ENCODE measurements at places on chromosomes 7 and 10.

GRCh38 chr7:28180031-28180363 is 598 bp downstream of the JAZF1 start:
- no peak for DNase-seq

- peak; percentile 20 for DNase-seq
Measured at GRCh38 chr7:16347066-16347826, 74.1 kb downstream of the CRPPA start.

GRCh38 chr10:34024282-34024681 is 689.8 kb upstream of the NRP1 start:
- peak; percentile 15 for DNase-seq

DNA sequence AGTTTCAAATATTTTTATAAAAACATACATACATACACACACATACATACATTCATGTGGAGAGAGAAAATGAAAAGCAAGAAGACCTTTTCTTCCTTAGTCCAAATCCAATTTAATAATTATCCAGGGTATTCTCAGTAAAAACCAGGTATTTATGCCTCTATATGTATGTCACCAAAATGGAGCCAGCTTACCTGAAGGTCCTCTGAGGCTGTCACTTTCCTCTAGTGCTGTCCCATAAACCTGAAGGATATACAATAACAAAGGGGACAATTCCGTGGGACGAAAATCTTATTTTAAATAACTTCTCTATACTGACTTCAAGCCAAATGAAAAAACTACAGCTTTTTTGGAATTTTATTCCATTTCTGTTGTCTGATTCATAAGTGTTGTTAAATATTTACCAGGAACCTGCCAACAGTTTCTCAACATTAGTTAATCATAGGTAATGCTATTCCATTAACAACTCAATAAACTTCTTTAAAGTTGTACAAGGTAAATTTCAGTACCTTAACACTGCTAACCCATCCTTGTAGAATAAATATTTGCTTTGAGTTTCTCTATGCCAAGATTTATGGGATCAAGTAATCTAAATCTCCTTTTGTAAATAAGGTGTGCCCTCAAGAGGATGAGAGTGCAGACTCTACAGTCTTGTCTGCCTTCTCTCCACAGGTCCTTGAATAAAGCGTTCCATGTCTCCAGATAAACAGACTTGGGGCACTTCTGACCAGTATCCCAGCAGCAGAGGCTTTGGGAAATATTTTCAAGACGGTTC is 260.3 kb downstream of the AHR start:
- no peak for DNase-seq

GRCh38 chr7:34806831-34807230 is 148.8 kb downstream of the NPSR1 start:
- no peak for DNase-seq

DNA sequence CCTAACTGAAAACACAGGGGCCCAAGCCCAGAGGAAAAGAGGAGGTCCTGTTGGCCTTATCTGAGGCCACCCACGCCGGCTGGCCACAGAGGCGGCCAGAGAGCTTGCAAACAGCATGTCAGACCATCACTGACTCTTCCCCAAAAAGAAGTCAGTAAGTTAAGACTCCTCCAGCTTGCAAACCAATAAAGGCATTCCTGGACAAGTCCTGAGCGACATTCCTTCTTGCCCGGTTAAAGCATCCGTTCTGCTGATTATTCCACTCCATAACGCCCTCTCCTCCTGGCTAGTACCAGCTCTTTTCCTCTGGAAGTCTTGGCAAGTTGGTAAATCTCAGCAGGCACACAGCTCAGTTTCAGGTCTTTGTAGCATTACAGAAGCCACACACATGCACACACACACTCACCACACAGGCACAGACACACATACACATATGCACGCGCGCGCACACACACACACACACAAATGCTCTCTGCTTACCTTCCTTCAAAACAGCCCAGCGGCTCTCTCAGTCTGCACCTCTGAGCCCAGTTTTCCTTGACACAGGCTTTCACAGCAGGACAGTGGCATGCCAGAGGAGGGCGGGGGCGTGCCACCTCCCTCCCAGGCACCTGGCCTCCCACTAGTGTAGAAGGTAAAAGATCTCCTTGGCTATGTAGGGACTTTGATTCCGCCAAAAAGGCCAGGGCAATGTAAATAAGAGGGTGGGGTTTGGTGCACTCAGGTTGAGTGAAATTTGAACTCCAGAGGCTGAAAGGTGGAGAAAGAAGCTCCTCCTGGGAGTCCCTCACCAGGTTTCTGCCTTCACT is 201.4 kb downstream of the TNS3 start:
- DNase-seq = peak; percentile 45

DNA sequence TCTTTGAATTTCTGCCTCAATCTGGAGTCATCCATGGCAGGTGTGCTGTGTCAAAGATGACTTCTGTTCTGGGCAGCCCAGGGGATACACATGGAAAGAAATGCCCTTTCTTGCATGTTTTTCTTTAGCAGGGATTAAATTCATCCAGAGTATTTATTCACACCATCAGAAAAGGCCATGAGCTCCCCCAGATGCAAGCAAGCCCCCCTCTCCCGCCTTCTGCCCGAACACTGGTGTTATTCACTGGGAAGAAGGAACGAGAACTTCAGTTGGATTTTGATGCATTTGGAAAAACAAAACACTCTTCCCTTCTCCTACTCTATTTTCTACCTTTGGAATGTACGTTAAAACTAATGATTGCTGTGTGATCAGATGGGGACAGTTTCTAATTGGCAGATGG is 1.4 kb downstream of the PLPP4 start:
- DNase-seq = no peak

DNA sequence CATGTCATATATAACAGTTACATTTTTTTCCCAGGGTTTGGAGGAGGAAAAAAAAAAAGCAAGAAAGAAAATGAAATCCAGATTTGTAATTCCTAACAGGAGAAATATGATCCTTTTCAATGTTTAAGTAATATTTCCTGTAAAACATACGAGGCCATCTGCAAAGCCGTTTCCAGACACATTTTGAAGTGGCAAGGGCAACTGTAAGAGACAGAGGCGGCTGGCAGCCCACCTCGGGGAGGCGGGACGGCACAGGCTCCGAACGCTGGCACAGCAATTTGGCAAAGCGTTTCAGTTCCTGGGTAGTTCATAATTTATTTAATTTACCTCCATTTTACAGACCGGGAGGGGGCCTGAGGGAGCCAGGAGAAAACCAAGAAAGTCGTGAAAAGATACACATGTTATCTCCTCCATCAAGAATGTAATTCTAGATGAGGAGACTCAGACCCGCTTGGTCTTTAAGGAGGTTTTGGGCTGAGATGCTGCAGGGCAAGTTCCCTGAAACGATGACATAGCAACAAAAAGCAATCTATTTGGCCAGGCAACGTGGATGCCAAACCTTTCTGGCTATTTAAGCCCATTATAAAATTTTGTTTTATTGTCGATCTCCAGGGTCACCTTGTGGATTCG is 448.5 kb upstream of the MKI67 start:
- peak; percentile 37 for DNase-seq

- no peak for DNase-seq
Measured at GRCh38 chr10:44172883-44173607, 211.9 kb downstream of the CXCL12 start.

DNA sequence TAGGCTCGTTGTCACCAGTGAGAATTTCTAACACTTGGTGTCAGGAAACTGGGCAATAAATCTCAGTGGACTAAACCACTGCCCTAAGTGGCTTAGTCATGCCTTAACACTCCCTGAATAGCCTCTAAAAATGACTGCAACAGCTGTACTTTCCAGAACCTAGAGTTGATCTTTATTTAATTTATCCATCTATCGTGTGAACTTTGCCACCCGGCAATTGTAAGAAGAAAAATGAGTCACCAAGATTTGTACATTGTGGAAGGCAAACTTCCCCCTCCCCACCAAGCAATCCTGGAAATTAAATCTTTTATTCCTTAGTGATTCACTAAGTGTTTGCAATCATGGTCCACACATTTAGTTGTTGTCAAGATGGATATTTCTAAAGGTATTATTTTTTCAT is 47.1 kb downstream of the NXPH1 start:
- DNase-seq = no peak

GRCh38 chr10:123901621-123902020 is 10.0 kb upstream of the CPXM2 start:
- no peak for DNase-seq

DNA sequence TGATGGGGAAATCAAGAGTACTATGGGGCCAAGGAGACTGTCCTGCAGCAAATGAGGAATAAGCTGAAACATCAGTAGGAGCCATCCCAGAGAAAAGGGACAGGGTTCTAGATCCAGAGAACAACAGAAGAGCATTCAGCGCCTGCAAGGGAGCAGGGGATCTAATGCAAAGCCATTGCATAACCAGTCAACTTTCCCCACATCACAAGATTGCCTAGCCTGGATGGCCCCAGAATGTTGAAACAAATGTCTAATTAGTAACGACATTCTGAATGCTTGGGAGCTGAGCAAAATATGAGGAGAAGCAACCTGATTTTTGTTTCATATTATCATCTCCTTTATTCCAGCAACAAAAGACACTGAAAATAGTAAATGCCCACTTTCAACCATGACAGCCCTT is 2.7 kb upstream of the MPP7 start:
- DNase-seq = no peak

DNA sequence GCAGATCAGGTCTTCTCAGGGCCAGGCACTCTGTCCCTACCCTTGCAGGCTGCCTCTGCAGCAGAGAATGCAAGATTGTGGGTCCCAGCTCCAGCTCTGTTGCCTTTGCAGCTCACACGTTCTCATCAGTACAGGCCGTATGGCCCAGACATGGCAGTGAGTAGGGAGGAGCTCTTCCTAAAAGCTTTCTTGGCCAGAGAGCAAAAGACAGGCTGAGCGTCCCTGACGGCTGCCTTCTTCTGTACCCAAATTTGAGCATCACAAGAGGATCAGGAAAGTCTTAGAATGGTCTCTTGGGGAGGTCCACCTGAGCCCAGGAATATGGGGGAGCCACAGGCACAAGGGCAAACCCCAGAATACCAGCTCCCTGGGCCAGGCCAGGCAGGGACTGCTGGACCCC is 266.3 kb upstream of the ZMIZ1 start:
- DNase-seq = peak; percentile 28

DNA sequence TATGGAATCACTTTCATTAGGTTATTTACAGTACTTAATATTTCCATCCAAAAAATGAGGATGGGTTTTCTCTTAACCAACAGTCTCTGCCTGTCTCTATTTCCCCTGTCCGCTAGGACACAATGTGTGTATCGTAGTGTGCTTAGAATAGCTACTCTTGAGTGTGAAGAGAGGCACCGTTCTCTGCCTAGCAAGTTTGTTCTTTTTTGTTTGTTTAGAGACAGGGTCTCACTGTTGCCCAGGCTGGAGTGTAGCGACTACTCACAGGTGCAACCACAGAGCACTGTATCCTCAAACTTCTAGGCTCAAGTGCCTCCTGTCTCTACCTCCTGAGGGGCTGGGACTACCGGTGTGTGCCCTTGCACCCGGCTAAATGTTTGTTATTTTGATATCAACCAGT is 121.9 kb downstream of the ANK3 start:
- DNase-seq = no peak

DNA sequence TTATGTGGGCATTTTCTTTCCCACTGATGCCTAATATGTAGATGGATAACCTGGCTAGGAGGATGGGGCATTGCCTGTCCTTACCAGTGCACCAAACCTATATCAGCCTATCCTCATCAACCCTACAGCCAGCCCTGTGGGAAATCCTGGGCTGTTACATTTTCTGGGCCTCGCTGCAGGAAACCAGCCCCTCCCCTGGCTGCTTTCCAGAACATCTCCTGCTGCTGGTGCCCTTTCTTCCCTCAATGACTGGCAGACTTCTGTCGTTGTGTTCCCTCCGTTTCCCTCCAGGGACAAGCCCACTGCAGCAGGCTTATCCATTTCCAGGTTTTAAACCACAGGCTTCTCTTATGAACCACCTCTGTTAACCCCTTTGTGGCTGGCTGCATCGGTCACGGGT is 486.1 kb upstream of the COBL start:
- DNase-seq = no peak

- DNase-seq = no peak
Measured at GRCh38 chr7:73974948-73975926, 52.7 kb upstream of the ELN start.

- peak; percentile 73 for DNase-seq
Measured at GRCh38 chr7:127667017-127667670, 15.2 kb downstream of the SND1 start.

DNA sequence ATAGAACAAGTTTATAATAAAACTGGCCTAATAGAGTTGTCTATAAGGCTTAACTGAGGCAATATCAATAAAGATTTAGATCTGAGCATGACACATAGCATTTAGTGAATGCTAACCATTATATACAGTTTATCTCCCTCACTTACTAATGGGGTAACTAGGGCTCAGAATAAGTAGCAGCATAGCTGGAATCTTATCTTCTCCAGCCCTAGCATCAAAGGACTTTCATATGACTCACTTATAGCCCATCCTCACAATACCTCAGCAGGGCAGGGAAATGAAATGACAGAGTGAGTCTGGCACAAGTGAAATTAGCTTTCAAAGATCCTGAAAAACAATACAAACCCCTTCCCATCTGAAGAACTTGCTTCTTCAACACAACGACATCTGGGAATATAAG is 362.9 kb downstream of the KIF20B start:
- DNase-seq = no peak

- DNase-seq = no peak
Measured at GRCh38 chr10:87594864-87595263, 64.8 kb upstream of the PAPSS2 start.

DNA sequence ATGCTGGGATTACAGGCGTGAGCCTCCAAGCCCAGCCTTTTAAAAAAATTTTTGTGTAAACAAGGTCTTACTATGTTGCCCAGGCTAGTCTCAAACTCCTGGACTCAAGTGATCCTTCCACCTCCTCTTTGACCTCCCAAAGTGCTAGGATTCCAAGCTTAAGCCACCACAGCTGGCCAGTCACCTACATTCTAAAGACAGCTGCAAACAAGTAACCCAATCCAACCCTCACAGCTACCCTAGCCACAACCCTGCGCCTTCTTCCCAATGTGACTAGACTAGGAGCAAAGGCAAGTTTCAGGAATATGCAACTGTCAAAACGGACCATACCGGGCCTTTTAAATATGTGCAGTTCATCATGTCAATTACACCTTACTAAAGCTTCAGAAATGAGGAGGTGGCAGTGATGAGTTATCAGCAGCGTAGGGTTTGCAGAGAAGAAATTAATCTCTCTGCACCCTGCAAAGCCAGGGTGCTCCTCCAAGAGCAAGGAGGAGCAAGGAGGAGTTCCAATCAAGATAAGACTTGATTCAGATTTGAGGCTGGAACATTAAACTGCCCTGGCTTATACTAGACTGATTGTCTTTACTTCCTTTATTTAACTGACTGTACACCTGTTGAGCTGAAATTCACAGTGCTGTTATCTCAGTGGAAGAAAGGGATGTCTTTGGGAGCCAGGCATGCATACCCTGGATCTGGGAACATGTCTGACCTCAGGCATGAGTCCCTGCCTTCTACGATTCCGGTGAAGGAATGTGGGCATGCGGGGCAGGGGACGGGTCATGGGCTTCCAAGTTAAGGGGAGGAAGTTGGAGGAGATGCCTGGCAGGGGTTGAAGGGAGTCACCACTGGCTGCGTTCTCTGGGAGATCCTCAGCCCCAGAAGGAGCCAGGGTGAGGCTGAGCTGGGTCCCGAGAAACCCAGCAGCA is 15.5 kb upstream of the TMEM120A start:
- no peak for DNase-seq
